ENCODE measurements at places on chromosomes 3 and 15.

DNA sequence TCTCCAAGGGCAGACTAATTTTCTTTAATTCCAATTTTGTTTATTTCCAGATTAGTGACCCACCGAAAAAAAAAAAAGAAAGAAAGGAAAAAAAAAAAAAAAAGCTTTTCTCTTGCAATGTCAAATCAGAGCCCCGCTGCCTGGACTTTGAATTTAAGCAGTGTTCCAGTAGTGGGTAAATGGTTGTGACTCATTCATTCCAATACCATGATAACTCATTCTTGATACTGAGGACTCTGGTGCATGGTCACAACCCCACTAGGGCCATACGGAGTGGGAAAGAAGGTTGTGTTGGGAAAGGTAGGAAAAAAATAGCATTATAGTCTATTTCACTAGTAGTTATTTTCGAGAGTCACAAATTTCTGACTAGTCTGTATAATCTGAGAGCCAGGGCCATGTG is 59.1 kb upstream of the COL8A1 start:
- peak; percentile 56 for DNase-seq

DNA sequence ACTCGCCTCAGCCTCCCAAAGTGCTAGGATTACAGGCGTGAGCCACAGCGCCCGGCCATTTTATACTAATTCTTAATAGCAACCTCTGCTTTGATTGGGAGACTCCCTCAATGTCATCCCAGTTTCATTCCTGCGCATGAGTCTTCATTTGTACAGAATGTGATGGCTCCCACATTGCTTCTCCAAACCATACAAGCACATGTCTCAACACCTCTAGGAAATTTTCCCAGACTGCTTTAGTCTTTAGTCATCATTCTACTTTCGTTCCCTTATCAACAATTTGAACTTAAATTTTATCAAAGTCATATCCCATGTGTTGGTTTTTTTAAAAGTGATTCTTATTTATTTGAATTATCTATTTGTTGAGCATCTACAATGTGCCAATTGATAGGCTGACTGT is 58.1 kb downstream of the SNX4 start:
- DNase-seq: no peak

- peak; percentile 96 for DNase-seq
Measured at GRCh38 chr3:31981206-31982181, at the start of the genes OSBPL10 and ZNF860. Gene OSBPL10, minus strand, starts transcription at chr3:31981262. Its CDS starts 83 bp downstream, at chr3:31981179. Gene ZNF860, plus strand, starts transcription at chr3:31981750. Its CDS starts 7,330 bp downstream, at chr3:31989080.

DNA sequence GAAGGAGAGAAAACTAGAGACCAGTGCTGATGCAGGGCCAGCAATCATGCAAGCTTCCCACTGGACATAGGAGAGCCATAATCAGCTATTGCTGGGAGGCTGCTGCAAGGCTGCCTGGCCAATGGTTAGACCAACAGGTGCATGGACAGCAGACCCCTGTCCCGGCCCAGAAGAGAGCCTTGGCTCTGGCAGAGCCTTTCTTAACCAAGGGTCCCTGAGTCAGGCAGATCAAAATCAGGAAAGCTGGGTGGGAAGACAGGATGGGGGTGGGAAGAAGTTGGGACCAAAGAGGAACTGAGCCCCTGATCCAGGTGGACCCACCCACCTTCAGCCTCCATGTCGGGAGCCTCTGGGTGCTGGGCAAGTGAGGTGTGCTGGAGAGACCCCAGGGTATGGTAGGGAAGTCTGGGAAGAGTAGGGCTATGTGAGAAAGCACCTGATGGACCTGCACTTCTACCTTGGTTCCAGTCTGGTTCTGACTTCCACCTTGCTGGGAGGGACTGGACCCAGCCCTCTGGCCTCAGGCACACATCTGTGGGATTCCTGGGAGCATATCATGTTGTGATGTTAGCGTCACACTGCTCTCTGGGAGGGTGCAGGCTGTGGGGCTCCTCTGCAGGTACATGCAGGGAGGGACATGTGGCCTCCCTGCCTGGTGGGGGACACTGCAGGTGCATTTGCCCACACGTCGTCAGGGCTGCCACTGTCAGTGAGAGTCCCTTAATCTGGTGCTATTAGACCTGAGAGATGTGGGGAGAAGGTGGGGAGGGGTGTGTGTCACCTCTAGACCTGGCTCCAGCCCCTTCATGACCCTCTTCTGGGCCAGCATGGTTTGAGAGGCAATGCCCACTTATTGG is 24.7 kb downstream of the KY start:
- DNase-seq: no peak

GRCh38 chr3:119880966-119881365 is 99.1 kb downstream of the NR1I2 start:
- DNase-seq: no peak

GRCh38 chr3:31196881-31197364 is 302.5 kb upstream of the GADL1 start:
- no peak for DNase-seq

- DNase-seq: no peak
Measured at GRCh38 chr15:93261845-93262244, 172.8 kb upstream of the RGMA start.

DNA sequence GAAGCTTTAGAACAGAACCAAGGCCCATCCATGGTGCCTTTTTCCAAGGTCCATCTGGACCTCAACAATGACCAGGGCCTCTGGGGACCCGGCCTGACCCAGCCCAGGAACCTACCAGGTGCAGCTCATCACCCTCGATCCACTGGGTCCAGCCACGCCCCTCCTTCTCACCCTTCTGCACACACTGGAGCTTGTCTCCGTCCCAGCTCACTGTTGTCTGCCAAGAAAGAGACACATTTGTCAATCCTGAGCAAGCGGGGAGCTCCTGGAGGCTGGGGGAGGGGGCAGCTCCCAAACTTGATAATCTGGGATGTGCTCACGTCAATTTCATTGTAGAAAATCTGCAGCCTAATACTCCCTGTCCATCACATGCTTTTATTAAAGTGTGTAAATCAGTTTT is 21.2 kb downstream of the RBP1 start:
- no peak for DNase-seq

GRCh38 chr3:111737706-111738086 is 121.4 kb upstream of the PHLDB2 start:
- peak; percentile 96 for DNase-seq

DNA sequence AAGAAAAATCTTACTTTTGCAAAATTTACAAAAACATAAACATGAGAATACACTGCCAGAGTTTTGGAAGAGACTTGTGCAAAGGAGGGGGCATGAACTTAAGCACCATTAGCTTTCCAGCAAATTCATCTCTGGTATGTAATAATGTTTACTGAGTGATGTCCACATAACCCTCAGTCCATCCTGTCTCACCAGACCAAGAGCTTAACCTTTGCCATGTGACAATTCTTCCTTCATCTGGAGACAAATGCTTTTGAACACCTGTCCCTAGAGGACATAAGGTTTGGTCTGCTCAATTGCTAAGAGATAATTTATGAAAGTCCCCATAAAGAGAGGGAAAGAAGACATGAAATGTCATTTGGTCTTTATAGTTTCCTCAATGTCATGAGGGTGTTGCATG is 412.3 kb downstream of the ERC2 start:
- DNase-seq: no peak

DNA sequence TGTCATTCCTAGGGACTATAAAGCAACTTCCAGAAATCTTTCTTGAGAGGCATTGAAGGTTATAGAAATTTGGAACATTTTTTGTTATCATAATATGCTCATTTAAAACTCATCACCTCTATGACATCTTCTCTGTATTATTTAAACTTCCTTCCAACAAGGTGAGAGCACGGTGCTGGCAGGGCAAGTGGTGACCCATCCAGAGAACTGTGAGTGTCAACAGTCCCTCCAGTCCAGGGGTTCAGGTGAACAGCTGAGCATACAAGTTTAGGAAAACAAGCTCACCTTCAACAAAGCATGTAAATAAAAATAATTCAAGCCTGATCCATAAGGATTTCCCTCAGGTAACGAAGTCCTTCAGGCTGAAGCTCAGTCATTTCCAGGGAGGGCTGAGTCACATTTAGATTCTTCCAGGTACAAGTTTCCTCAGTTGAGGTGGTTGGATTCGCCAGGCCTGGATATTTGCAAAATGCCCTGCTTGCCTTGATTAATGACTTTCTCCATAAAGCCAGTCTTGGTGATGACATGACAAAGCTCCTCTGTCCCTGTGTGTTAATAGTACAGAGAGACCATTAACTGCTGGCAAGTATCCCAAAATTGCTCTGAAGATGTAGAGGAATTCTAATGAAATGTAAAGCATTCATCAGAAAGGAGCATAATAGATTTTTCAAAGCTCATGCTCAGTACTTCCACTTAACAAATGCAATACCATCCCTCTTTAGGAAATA is 263.6 kb upstream of the GADL1 start:
- peak; percentile 16 for DNase-seq

- DNase-seq: no peak
Measured at GRCh38 chr3:130854208-130854864, 39.5 kb upstream of the ATP2C1 start.

GRCh38 chr3:81198756-81199155 is 562.7 kb downstream of the GBE1 start:
- DNase-seq: peak; percentile 17

- no peak for DNase-seq
Measured at GRCh38 chr3:150296123-150296735, 111.9 kb upstream of the TSC22D2 start.

DNA sequence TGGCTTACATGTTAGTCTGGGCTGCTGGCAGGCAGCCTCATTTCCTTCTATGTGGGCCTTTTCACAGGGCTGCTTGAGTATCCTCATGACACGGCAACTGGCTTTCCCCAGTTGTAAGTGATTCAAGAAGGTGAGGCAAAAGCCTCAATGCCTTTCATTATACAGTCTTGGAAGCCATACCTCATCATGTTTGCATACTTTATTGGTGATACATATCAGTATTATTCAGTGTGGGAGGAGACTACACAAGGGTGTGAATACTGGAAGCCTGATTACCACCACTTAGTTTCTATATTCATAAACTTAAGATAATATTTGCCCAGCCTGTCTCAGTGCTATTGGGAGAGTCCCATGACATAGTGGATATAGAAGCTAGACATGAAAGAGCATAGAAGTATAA is 346.8 kb downstream of the SOX2 start:
- DNase-seq: no peak

GRCh38 chr3:150235799-150236198 is 172.3 kb upstream of the TSC22D2 start:
- DNase-seq: peak; percentile 17

GRCh38 chr15:29104566-29104880 is 165.1 kb downstream of the NSMCE3 start:
- DNase-seq: no peak

DNA sequence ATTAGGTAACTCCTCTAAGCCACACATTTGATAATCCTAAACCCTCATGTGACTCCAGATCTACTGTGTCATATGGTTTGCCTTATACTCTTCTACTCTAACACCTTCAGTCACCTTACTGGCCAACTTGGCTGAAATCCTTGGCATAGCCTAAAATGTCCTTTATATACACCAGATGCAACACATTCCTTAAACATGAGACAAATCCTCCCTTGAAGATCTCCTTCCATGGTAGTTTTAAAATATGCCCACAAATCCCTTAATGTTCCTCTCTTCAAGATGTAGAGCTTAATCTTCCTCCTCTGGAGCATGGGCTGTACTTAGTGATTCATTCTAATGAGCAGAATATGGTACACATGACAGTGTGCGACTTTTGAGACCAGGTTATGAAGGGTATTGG is 238.9 kb downstream of the SUCLG2 start:
- DNase-seq: no peak

- no peak for DNase-seq
Measured at GRCh38 chr3:73235768-73236167, 174.3 kb downstream of the EBLN2 start.

DNA sequence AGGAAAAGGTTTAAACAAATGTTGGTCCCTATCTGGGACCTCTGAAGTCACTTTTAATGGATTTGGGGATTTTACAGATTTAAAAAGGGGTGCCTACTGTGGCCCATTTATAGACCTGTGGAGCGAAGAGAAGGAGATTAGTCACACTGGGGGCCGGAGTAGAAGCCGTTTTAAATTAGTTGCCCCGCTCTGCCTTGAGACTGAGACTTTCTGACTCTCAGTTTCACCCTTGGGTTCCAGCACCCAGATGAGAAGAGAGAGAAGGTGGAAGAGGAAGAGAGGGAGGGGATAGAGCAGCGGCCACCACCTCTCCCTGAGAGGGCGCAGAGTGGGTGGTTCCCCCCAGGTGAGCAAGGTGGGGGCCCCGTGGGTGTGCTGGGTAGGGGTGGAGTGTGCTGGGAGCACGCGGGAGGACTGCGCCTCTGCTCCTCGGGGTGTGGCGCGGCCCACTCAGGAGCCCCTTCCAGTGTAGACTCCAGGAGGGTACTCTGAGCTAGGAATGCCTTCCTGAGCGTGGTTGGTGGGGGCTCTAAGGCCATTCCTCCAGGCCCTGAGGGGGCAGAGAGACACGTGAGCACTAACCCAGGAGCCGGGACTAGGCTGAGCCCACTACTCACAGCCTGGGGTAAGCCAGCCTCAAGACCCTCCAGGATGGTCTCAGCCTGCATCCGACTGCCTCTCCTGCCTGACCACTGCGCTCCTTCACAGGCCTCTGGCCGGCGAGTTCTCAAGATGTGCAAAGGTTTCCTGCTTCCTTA is 32.6 kb upstream of the RAB6B start:
- no peak for DNase-seq

DNA sequence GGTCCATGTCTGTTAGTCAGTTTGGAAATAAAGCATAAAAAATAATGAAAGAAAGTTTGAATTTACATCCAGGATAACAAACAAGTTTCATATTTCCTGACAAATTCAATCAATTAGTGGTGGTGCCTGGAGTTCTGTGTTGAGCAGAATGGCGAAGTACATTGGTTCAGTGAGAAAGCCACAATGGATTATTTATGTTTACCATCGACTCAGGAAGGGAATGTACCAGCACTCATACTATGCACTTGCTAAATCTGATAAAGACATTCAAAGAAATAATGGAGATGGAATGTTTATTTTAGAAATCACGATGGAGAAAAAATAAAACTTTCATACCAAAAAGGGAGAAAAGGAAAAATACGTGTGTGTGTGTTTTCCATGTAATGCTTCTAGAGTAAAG is 45.3 kb upstream of the MME start:
- DNase-seq: no peak

DNA sequence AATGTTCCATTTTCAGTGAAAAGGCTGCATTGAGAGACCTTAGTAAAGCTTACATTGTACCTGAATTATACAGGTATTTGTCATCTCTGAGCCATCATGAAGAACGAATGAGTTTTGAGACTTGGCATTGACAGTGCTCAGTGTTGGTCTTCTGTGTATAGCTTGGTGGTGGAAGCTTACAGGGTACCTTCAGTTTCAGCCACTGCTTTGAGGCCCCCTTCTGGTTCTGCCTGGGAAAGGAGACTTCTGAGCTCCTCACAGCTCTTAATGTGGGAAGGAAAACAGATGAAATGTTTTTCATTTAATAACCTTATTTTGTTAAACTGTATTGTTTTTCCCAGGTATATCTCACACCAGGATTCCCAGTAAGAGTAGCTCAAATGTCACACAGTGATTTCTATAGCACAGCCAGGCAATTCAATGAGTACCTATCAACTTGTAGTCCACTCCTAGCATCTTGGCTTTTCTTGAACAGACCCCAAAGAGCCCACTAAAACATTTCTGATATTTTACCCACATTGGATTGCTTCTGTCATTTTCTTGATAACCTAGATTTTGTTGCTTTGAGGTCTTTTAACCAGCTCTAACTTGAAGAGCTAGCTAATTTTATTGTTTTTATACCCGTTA is 5.6 kb downstream of the SERPINI1 start:
- DNase-seq: peak; percentile 59
